Left lobe of liver (tissue), 2 donors: ENCODE measurements at places on chromosomes 7 and 10.

GRCh38 chr7:38855386-38855785 is 53.6 kb downstream of the VPS41 start:
- DNase-seq = no peak

- peak; percentile 70 for DNase-seq
Measured at GRCh38 chr10:97332591-97333350, 1.8 kb downstream of the FRAT2 start.

DNA sequence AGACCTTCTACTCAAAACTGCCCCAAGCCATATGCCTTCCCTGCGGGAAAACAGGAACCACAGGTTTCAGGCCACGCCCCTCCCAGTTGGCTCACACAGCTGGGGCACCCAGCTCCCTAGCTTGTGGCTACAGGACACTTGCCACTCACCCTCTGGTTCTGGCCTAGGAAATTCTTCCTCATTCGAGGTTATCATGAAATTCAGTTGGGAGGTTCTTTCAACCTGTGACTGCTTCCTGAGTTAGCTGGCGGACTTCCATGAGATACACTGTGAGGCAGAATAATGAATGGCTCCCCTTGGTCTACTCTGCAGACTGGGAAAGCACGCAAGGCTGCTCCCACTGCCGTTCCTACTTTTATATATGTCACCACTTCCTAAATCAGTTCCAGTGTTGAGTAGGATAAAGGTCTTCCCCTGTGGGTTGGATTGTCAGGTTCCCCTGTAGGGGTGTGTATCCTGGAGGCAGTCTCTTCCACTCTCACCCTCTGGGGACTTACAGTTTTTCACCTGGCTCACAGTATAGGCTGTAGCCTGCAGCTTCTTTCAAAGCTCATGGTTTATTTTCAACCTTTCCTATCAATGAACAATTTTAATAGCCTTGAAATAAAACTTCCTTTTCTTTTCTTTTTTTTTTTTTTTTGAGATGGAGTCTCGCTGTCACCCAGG is 37.0 kb downstream of the GPR22 start:
- peak; percentile 48 for DNase-seq

DNA sequence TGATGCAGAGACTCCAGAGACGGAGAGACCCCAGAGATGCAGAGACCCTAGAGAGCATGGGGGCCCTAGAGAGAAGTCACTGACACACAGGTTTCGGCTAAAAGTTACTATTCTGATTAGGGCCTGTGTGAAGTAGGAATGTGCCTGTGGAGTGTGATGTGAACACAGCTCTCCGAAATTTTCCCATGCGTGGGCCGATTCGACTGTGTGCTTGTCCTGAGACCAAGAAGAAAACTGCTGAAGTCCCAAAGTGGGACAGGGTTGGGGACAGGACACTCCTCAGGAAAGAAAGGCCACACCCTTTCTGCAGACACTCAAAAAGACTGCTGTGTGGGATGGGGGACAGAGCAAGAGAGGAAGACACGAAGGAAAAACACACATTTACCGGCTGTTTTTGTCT is 533.5 kb downstream of the PTPRN2 start:
- no peak for DNase-seq

- DNase-seq = no peak
Measured at GRCh38 chr10:102935505-102935904, 17.4 kb downstream of the CNNM2 start.

DNA sequence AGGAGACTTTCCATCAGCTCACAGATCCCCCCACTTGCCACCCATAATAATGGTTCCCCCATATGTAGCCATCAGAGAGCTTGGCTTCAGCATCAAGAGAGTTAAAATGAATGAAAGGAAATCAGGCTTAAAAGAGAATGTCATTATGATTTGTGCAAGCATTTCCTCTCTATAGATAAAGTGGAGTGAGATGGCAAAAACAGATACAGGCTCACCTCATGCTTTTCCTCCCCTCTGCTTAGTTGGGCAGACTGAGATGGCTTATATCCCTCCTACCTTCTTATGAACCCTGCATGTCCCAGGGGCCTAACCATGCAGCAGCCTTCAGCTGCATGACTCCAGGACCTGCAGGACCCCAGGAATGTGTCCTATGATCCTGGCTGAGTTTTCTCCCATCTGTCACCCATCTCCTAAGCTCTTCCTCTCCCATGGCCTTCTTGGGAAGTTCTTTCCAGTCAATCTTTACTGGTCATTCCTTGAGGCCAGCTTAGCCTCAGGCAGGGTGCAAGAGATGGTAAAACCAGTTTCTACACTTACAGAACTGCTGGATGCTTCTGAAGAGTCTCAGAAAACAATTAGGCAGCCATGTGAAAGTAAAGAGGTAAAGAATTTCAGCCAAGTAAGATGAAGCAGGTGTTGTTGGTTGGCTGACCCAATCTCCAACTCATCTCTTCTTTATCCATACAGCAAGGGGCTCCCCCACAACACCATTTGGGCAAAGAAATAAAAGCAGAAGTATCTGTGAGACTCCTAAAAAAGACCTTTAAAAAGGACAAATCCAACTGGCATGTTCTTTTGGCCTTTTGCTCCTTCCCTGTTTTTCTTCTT is 159.7 kb downstream of the RTKN2 start:
- no peak for DNase-seq

- DNase-seq = no peak
Measured at GRCh38 chr7:151741585-151741984, 135.3 kb downstream of the PRKAG2 start.

- no peak for DNase-seq
Measured at GRCh38 chr10:125811251-125811650, 11.8 kb downstream of the UROS start.

DNA sequence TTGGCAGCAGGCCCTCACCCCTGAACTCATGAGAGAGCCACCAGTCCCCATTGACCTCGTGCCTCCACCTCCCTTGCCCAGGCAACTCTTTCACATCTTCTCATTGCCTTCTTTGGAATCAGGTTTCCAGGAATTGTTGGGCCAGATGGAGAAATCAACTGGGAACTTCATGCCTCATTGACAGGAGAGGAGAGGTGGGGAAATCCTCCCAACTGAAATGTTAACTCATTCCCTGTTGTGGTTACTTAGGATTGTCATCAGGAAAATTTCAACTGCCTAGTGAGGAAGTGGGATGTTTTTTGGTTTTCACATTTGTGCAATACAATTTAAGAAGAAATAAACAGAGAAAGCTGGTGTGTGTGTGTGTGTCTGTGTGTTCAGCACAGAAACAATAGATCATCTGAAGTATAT is 106.6 kb upstream of the INHBA start:
- DNase-seq = no peak

GRCh38 chr7:158613481-158613880 is 25.9 kb upstream of the PTPRN2 start:
- no peak for DNase-seq

- DNase-seq = no peak
Measured at GRCh38 chr10:113148901-113149300, 198.9 kb downstream of the TCF7L2 start.

DNA sequence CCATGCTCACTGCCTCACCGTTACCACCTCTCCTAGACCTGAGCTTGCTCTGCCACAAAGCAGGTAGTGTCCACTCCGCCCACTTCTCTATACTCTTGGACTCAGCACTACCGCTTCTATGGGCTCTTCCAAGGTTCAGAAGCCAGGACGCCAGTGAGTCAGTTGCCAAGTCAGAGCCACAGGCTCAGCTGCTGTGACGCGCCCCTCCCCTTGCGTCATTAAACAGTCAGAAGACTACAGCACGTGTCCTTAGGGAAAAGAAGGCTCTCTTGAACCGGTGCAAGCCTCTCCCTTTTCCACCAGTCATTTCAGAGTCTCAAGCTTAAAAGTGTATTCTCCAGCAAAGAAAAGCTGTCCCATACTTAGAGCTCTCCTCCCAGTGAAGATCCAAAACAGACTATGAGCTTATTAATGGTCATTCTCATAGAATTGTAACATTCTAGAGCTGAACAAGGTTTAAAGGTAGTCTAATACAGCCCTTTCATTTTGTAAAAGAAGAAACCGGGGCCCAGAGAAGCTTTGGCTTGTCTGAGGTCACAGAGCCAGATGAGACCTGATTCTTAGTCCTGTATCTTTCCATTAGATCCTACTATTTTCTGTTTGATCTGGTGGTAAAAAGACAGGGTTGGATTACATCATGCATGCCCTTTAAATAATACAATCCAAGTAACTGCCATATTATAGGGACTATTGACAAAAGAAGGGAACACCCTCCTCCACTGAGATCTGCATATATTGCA is 40.9 kb upstream of the MET start:
- DNase-seq = peak; percentile 91

DNA sequence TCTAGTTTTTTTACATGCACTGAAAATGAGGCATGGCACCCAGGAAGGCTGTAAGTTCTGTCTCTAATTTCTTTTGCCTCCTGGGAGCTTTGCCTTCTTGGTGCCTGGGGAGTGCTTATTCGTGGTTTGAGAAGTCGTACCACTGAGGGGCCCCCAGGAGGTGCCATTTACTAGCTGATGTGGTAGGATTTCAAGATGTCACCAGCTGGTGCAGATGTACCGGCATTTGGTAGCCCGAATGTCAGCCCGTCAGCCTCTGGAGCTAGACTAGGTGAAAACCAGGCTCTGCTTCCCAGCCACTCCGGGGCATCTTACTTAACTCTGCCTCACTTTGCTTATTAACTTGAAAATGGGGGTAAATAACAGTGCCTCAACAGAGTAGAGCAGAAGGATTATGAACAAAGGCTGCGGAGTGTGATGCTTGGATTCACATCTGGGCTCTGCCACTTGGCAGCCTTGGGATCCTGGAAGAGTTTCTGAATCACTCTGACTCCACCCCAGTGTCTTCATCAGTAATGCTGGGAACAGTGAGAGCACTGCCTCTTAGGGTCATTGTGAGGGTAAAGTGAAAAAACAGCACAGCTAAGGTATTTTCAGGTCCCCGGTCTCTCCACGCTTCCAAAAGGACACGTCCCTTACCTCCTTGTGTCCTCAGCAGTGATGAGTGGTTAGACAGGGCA is 31.4 kb upstream of the BTBD16 start:
- no peak for DNase-seq

GRCh38 chr10:120800528-120801323 is 50.4 kb upstream of the WDR11 start:
- no peak for DNase-seq

- no peak for DNase-seq
Measured at GRCh38 chr10:50552771-50553535, 70.8 kb downstream of the SGMS1 start.

GRCh38 chr10:100614429-100615095 is 78.8 kb downstream of the HIF1AN start:
- peak; percentile 6 for DNase-seq

GRCh38 chr7:90706072-90706716 is 110.1 kb downstream of the CDK14 start:
- no peak for DNase-seq

- no peak for DNase-seq
Measured at GRCh38 chr10:71004176-71005075, 116.1 kb upstream of the PCBD1 start.
